Right ventricle myocardium inferior (tissue), 1 donor: ENCODE measurements at places on chromosomes 6 and 20. TPM values are rescaled to one million over a fixed set of nuclear protein-coding genes. Genes with fewer than 3 reads are reported as not detected.

The VSX1 gene
- total RNA-seq = 0.14 TPM

The BMP2 gene
- total RNA-seq = 2.3 TPM

GRCh38 chr6:69820438-69820837 lies 23.6 kb upstream of the LMBRD1 start:
- no peak for DNase-seq

- peak; percentile 70 for DNase-seq
These were observed 81.6 kb downstream of the MRPL14 start for GRCh38 chr6:44045672-44046015.

DNA sequence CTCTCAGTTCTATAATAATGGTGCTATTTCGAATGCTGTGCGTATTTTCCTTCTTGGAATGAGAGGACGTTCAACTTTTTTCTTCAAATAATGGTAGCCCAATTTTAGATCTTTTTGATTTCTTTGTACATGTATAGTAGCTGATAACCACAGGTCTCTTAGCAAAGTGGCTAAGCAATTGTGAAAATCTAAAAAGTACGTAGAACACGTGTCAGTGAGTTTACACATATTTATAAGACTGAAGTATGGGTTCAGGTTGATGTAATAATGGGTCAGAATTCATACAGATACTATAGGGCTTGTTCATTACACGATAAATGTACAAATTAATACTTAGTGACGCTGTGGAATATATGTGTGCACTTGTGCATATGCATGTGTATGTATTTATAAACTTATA lies 1.3 kb downstream of the SMIM13 start:
- DNase-seq = no peak

The SLC35B3 gene
- 7.2 TPM for total RNA-seq

GRCh38 chr6:63066055-63066704 lies 145.1 kb upstream of the FKBP1C start:
- DNase-seq = no peak

DNA sequence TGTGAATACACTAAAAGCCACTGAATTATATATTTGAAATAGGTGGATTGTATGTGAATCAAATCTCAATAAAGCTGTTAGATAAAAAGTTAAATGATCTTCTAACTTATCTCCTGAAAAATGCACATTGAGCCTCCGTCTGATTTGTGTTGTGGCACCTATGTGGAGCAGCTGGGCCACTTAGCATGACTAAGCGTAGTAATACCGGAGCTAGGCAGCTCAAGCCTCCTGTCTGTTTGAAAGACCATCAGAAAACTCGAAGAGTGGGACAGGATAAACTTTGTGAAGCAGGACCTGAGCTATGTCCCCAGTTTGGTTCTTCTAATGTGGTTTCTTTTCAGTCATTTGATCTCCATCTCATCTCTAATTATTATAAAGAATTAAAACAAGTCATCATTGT lies 11.0 kb upstream of the NOL7 start:
- no peak for DNase-seq

The GRM4 gene
- not detected for total RNA-seq

DNA sequence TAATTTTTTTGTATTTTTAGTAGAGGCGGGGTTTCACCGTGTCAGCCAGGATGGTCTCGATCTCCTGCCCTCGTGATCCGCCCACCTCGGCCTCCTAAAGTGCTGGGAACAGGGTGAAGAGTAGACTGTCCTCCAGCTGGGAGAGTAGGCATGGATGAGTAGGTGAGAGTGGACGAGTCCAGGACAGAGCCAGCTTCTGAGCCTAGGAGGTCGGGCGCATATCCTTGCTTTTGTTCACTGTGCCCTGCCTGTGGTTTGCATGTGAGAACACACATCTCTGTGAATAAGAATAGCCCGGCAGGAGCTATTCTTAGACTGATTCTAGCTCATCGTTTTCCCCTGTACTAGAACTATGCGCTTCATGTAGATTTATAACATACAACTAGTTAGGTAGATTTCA lies 78.3 kb downstream of the RPP40 start:
- no peak for DNase-seq

The DSN1 gene
- total RNA-seq = 4.4 TPM

- no peak for DNase-seq
These were observed 70.0 kb upstream of the TBXT start for GRCh38 chr6:166237617-166238016.

- DNase-seq = no peak
These were observed 3.7 kb upstream of the MAP3K5 start for GRCh38 chr6:136795996-136796395.

The OPN5 gene
- total RNA-seq = not detected
